ENCODE measurements at places on chromosomes 16 and 17.

DNA sequence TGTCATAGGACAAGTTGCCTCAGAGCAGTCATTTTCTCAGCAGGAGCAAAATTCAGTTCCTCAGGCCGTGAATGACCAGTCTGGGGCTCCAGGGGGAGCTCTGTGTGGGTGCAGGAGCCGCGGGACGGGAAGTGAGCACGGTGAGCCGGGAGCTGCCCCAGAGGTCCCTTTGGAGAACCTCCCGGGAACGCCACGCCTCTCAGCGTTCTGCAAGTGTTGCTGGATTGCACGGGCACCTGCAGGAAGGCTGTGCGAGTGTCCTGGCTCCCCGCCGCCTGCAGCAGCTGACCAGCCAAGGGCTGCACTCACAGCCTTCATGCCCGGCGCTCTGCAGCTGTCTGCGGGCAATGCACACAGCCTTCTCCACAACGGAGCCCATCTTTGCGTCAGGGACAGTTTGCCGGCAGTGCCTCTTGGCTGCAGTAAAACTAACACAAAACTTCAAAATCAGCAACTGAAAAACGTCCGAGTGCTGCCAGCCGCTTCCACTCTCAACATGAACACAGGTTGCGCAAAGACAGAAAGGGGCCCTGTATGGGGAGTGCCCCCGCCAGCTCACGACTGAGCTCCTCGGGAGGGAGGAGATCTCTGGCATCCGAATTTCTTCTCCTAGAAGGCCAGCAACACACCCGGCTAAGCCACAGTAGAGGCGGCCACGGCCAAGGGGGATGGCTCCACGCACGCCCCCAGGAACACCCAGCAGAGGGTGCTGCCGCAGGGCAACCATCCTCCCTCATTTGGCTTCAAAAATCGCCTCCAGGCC is 16.0 kb downstream of the NDUFAF8 start:
- no peak for DNase-seq

DNA sequence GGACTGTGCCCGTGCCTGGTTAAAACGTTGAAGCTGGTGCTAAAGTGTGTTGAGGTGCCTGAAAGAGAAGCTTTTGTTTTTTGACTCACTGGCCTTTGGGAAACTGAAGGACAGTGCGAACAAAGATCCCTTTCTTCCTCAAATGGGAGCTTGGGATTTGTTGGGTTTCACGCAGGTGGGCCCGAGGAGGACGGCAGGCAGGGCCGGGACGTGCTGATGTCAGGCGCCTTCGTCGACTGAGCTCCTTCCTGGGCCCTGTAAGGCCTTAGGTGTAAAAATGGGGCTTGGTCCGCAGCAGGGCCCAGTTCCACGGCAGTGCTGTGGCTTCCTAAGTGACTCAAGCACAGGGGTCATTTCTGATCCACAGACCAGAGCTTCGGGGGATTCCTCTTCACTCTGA is 106.9 kb downstream of the BANP start:
- no peak for DNase-seq

DNA sequence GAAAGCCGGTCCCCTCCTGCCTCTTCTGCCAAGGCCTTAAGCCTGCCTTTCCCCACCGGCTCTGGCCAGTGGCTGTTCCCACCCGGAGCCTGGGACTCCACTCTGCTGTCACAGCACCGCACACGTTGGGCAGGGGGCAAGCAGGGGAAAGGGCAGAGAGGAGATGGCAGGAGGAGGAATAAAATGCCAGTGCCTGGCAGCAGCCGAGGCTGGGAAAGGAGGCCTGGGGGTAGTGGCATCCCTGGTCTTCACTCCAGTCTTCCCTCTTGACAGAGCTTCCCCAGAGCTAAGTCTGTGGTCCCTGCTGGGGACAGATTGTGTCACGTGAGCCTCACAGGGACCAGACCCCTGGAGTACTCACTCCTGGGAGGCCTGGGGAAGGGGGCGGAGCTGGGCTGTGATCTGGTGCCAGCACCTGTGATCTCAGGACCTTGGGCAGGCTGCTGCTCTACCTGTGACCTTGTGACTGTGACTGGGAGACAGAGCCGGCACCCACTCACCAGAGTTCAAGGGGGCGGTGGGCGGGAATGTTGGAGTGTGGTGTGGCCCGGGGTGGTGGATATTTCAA is 97.2 kb upstream of the GSE1 start:
- DNase-seq: no peak

- no peak for DNase-seq
Observed at GRCh38 chr16:83955218-83956130, 2.4 kb downstream of the OSGIN1 start.

DNA sequence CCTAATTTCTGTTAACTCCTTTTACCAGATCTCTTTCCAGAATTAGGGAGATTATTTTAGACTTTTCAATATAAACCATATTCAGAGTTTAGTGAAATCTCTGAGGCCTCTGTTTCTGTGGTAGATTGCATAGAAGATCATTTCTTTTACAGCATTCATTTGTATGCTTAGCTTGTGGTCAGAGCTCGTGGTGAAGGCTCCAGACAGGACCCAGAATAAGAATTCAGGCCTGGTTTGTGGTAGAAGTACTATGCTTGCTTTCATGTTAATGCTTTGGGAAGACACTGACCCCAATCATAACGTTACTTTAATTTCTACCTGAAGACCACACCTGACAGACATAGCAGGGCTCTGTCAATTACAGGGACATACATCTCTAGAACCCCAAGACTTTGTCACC is 258.1 kb downstream of the FTO start:
- no peak for DNase-seq

DNA sequence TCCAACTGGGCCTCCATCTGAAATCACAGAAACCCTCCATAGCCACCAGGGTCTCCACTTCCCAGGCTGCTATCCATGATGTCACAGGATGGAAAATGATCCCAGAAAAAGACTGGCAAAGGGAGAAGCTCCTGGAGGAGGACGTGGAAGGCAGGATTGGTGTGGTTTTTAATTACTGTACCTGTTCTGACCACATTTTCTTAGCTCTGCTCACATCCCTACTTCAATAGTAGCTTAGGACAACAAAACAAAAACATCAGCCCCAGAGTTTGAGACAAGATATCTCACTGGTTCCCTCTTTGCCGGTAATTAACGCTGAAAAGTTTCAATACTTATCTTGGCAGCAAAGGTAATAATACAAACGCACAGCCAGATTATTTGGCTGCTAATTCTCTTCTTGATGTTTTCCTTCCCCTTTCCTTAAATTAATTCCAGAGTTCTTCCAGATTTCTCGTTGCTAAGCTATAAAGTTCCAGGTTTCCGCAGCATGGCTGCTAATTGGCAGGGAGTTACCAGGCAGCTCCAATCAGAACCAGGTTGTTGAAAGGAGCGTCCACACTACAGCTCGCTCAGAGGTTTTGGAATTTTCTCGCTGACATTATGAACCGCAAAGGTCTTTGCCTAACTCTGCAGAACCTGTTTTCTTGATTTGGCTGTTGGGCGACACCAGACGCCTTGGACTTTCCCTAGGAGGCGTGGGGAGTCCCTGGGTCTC is 263.4 kb downstream of the MRTFB start:
- DNase-seq: no peak

DNA sequence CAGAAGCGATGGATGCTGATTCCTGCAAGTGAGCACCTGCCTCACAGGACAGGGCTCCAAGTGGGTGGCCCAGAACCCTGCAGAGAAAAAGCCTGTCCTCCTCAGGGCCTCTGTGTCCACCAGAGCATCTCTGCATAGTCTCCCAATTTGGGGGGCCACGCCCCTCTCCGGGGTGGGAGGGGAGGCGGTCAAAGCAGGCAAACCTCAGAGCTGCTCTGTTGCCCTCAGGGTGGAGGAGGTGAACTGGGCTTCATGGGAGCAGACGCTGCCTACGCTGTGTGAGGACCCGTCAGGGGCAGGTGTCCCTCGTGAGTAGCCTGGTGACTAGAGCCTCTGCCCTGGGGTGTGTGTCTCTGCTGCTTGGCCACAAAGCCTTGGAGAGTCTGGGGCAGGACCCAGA is 19.3 kb downstream of the TRPV2 start:
- no peak for DNase-seq

- DNase-seq: peak; percentile 65
Observed at GRCh38 chr16:30948667-30949649, at the start of gene ORAI3. ORAI3 (plus strand) TSS chr16:30949068; CDS start chr16:30949290, 222 bp downstream.

- no peak for DNase-seq
Observed at GRCh38 chr17:37465069-37465616, 24.5 kb upstream of the DUSP14 start.

DNA sequence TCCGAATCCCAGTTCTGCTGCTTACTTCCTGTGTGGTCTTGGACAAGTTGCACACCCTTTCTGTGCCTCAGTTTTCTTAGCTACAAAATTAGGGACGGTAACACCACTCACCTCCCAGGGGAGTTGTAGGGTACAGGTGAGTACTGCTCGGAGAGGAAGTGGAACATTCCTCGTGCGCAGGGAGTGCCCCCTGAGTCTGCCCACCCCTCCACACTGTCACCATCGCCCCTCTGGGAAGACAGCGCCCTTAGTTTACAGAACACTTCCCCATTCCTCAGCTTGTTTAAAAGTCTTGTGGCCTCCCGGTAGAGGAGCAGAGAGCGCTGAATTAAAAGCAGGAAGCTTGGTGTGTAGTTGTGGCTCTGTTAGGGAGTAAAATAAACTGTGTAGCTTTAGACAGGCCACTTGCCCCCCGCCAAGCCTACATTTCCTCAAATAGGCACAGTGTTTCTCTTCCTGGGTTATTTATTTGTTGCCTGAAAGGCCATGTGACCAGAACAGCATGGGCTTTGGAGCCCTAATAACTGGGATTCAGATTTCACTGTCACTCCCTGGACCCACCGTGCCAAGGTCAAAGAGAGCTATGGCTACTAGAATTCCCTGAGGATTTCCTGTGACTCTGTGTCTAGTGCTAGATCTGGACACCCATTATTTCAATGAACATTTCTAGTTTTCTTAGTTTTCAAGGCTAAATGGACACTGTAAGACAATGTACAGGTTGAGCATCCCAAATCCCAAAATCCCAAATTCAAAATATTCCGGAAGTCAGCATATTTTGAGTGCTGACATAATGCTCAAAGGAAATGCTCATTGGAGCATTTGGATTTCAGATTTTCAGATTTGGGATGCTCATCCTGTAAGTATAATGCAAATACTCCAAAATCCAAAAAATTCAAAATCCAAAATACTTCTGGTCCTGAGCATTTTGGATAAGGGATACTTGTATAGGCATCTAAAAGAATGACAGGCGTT is 372.5 kb downstream of the SNX29 start:
- DNase-seq: no peak

GRCh38 chr17:60678118-60678444 is 430 bp downstream of the BCAS3 start:
- DNase-seq: no peak

DNA sequence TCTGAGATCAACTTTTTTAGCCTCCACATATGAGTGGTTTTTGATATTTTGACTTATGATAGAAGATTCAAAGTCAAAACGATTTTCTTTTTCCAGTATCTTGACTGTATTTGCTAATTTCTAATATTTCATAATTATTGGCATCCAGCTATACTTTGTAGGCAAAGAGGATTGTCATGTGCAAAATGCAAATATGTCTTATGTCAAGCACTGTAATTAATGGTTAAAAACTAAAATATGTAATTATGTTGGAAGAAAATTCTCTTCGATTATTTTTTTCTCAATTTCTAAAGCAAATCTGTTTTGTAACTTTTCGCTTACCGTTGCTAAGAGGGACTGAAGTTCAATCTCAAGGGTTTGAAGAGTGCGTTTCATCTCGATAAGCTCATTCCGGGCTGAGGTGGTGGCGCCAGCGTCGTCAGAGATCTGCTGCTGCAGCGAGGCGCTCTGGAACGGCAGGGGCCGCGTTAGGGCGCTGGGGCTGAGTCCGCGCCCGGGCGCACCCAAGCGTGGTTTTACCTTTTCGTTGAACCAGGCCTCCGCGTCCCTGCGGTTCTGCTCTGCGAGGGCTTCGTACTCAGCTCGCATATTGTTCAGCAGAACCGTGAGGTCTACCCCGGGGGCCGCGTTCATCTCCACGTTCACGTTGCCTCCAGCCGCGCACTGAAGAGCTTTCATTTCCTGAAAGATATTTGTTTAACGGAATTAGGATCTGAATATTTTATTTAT is 3.0 kb downstream of the KRT27 start:
- DNase-seq: no peak

- no peak for DNase-seq
Observed at GRCh38 chr16:46727630-46728029, 20.5 kb downstream of the MYLK3 start.

- DNase-seq: peak; percentile 86
Observed at GRCh38 chr17:75113798-75114551, 4.2 kb downstream of the ARMC7 start.

DNA sequence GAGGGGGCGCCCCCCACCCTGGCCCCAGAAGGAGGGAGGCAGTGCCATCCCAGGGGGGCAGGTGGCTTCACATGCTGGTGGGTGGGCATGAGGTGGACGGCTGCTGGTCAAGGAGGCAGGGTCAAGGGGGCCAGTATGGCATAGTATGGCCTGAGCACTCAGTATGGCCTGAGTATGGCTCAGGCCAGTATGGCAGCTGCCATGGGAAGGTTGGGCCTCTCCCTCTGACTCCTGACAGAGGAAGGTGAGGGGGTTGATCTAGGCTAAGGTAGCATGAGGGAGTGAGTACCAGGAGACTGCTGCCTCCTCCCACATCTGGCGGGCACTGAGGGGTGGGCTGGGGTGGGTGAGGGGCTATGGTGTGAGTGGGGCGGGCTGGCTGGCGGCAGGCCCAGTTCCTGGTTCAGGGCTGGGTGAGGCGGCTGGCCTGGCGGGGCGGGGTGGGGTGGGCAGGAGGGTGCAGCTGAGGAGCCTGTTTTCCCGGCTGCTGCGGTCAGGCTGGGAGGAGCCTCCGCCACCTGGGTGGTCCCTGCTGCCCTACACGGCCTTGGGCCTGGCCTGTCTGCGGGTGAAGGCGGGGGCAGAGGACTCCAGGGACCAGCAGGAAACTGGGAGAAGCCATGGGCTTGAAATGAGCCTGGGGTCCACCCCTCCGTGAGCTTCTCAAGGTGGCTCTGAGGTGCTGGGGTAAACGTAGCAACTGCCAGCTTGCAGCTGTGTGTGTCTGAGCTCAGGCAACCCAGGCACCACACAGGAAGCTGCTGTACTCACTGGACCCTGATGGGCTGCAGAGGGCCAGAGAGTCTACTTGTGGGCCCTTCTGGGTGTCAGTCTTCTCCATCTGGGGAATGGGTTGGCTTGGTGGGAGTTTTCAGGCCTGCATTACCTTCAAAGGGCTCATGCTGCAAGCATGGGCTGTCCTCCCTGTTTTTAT is 57.0 kb downstream of the RAI1 start:
- no peak for DNase-seq

DNA sequence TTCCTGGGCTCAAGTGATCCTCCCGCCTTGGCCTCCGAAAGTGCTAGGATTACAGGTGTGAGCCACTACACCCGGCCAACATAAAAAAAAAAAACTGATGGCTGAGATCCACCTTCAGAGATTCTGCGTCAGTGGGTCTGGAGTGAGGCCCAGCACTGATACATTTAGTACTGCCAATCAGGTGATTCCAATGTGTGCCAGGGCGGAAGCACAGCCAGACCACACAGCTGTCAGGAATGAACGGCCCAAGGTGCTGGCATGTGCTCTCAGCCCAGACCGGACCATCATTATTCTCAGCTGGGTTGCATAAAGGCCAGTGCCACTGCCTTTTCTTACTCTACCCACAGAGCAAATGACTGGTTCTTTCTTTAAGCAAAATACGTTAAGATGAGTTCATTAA is 1.2 kb upstream of the BCO1 start:
- DNase-seq: no peak

GRCh38 chr17:50087246-50087911 is 7.8 kb upstream of the PDK2 start:
- no peak for DNase-seq
